Foreskin melanocyte (primary cell): ENCODE measurements at places on chromosomes 7 and 10.

- no peak for DNase-seq
Observed at GRCh38 chr10:124626759-124627380, 117.3 kb downstream of the FAM53B start.

- DNase-seq = no peak
Observed at GRCh38 chr10:128507066-128507465, 380.8 kb upstream of the MKI67 start.

- DNase-seq = no peak
Observed at GRCh38 chr10:114879093-114879492, 57.5 kb downstream of the FHIP2A start.

DNA sequence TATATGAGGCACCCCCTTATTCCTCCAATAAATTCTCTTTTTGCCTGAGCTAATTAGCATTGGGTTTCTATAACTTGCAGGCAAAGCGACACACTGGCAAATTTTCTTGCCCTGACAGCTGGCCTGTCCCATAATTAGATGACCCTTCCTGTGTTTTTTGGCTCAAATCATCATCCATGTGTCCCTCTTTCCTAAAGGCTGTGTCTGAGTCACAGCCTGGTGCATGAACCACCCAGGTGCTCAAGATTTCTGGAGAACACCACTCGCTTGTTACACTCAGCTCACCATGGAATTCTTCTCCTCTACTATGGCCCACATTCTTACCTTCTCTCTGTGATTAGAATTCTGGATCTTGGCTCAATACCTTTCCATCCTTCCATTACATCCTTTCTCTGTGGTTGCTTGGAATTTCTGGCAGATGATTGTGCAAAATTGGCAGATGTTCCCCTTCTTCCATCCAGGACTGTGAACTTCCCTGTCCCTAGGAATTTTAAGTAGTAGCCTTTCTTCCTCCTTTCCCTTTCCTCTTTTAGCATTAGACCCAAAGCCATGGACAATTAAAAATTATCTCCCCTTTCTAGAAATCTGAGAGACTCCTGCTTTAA, 116.0 kb upstream of the ANKRD1 start:
- no peak for DNase-seq

GRCh38 chr10:113576852-113577251, 24.0 kb downstream of the HABP2 start:
- DNase-seq = no peak

GRCh38 chr10:484441-484924, 205.0 kb downstream of the DIP2C start:
- peak; percentile 77 for DNase-seq

- DNase-seq = no peak
Observed at GRCh38 chr7:84675633-84676034, 481.0 kb upstream of the SEMA3A start.

DNA sequence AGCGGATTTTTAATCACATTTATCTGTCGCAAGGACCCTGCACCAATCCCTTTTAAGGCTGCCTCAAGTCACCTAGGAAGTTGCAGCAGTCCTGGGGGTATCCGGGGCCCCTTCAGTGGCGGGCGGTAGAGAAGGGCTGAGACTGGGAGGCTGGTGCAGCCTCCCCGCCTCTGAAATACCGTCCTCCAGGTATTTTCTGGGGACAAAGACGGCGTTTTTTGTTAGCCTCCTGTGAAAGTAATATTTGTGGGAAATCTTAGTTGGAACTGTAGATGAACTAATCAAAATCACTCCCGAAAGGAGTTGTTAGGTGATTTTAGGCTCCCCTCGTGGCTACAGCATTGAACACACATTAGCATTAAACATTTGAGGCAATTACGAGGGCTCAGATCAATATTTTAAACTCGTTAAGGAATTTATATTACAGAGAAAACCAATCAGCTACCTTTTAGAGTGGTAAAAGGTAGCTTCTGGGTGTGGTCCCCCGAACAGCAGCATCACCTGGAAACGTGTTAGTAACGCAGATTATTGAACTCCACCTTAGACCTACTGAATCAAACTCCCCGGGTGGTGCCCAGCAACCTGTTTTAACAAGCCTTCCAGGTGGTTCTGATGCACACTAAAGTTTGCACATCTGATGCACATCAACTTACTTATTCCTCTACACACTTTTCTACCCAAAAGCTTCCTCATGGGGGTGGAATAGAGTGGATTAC, 530 bp upstream of the ANXA7 start:
- DNase-seq = no peak

DNA sequence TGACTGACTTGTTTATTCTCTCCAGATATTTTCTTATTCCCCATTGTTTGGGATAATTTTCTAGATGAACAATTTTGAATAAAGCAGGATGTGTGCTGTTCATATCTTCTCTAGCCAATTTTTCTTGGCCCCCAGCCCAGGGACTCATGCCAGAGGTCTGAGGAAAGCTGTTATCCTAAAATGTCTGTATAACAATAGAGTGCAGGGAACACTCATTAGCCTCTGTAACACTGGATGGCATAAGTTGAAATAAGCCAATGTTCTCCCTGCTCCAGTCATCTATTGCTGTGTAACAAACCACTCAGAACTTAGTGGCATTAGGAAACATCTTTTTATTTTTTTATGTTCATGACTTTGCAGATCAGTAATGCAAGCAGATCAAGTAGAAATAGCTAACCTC, 121.7 kb upstream of the TRIM24 start:
- peak; percentile 15 for DNase-seq

DNA sequence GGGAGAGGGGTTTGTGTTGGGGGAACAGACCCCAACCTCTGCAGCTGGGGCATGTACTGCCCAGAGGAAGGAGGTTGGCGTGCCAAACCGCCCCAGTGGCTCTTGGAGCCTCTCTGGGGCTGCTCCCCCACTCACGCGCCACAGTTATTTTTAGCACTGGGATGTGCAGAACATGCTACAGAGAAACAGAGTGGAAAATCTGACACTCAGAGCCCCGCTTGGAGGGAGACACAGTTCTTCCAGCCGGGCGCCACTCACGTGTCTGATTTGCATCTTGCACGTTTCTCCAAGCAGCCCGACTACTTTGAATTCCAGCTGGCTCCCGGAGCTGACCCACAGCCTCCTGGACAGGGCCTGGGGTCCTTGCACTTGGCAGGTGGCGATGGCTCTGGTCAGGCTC, 182.0 kb downstream of the RPS24 start:
- peak; percentile 77 for DNase-seq

- DNase-seq = peak; percentile 69
Observed at GRCh38 chr7:28748933-28749584, 209.1 kb downstream of the TRIL start.
